ENCODE measurements at places on chromosomes 12 and 14.

GRCh38 chr12:72082986-72083820 lies 144.6 kb downstream of the TPH2 start:
- no peak for DNase-seq

DNA sequence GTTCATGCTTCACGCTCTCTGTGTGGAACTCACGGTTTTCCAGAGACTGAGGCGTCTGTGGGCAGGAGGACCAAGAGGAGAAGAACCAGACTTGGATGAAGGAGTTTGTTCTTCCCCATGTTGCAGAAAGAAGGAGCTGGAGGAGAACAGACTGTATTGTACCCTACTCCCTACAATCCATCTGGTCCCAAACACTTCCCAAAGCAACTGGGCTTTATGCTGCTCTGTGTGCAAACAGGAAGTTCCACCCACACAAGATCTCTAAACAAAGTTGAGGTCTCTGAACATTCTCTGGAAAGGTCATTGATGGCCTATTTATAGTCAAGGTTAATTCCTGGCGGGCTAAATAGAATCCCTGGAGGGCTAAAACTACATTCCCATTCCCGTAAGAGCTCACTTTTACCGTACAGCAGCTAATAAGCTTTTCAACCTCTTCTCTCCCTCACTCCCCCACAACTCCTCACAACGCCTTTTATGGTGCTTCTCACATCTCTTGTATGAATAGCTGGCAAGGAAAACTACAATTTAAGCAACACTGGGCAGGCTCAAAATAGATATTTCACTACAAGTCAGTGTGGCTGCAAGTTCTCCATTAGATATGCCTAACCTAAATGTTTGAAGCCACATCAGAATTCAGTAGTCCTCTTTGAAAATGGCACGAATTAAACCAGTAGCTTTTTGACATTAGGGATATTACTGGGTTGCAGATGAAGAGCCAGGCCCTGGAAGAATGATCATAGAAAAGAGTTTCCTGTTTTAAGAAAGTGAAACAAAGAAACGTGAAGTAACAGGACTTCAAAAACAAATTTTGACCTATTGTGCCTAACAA lies at the start of gene A2M:
A2M (minus strand) TSS at position 189 of the 829 bp plus-strand sequence; CDS start at position 119, 70 bp downstream.
- no peak for DNase-seq

DNA sequence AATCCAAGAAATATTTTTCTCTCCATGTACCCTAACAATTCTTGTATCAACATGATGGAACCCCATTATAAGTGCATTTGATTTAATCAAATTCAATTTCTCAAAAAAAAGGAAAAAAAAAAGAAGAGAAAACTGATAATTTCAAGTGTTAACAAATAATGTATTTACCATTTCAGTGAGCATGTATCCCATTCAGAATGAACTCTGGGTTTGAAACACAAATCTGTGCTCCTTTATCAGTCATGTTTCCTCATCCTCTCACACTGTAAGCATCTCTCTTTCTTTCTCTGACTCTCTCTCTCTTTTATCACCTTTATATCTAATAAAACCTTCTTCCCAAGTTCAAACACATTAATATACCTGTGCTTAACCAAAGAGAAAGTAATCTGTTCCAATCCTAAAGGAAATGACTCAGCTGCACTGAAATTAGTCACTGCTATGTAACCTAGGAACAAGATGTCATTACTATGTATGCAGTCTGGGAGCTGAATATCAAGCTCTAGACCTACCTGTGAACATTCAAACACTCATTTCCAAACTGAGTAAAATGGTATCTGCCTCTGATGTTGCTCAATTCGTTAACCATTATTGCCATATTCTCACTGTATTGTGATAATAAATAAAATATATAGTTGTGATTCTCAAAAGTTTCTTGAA lies 135.0 kb upstream of the LRIG3 start:
- DNase-seq = no peak

GRCh38 chr12:131711551-131712205 lies 788 bp downstream of the SFSWAP start:
- no peak for DNase-seq

DNA sequence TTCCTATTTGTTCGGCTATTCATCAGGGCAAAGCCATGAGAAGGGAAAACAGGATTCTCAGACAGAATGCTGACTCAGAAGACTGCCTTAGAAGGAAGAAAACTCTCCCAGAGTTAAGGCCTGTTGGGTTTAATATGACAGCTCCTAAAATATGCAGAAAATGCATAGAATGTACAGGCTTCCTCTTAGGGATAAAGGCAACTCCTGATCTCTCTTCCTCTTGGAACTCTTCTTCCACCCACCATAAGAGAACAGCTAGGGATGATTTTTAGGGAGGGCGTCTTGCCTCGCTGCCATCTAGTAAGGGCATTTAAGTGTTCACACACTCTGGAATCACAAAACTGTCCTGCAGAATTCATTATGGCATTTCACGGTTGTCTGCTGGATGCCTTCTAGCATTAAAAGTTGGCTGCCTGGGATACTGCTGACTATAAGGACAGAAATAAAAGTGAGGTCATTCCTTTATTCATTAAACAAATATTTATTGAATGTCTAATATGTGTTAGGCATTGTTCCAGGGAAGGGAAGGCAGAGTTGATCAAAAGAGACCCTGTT lies 73.7 kb downstream of the DCAF5 start:
- no peak for DNase-seq

DNA sequence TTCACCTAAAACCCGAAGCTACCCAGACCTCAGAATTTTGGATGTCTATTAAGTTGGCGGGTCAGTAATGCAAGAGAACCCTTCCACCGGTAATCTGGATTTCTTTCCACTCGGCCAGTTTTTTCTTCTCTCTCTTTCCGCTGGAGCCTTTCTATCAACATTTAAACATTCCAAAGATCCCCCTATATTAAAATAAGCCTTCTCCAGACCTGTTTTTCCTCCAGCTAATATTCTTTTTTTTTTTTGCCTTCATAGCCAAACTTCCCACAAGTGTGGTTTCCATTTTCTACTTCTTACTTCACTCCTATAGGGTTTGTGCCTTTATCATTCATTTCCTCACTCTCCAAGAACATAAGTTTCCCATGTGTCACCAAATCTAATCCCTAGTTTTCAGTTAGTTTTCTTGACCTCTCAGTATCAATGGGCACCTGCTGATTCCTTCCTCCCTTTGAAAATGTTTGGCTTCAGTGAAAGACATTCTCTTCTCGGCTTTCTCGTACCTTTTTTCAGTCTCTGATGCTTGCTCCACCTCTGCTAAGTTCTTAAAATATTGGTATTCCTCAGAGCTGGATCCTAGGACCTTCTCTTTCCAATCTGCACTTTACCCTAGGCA lies 583 bp upstream of the SDR39U1 start:
- DNase-seq = no peak

- no peak for DNase-seq
These were observed 47.7 kb upstream of the CMKLR1 start for GRCh38 chr12:108386709-108387360.

DNA sequence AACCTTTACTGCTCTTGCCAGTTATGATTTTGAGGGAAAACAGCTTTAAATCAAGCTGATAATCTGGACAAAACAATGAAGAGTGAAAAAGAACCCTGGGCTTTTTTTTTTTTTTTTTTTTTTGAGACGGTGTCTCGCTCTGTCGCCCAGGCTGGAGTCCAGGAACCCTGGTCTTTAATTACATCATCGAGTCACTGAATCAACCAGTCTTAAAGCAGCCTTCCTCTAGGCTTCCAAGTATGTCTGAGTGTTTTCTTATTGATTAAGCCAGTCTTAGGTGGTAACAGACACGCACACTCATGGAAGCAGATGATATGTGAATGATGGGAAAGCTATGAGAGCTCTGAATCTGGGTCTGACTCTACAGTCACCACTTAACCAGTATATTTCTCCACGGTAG lies 5.9 kb upstream of the VCPKMT start:
- no peak for DNase-seq

- DNase-seq = no peak
These were observed 148.7 kb downstream of the CCDC59 start for GRCh38 chr12:82209533-82209932.

DNA sequence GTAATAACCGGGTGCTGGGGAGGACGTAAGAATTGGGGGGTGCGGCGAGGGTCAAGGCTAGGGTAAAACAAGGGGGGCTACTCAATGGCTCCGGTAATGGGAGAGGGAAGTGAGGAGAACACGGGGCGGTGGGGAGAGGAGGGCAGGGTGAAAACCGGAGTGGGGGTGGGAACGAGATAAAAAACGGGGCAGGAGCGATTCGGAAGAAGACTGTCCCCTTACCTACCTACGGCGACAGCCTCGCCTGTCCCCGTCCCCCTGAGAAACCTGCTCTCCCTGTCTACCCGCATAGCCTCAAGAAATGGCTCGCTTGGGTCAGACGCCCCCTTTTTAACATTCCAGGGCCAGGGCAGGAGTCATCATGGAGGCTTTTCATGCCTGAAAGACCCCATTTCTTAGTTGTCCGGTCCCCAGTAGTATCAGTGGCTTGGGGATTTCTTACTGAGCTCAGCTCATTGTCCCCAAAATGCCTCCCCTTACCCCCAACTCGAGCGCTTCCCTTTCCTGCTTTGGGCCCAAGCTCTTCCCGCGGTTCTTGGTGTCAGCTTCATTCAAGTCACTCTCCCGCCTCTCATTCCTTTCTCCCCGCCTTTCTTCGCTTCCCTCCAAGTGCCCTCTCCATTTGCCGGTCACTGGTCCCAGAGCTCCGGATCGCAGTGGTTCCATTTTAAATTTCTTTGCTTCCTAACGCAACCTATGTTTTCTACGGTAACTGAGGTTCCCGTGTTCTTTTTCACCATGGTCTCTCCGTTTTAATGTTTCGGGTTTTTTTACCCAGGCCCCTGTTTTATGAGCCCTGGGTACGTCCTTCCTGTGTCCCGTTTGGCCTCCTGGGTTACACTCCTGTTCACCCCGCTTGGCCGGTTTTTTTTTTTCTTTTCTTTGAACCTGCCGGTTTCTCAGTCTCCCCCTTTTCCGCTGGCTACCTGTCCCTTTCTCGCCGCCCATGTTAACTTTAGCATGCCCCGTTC lies 1.2 kb upstream of the WSB2 start:
- DNase-seq = peak; percentile 29

- DNase-seq = no peak
These were observed 117.1 kb upstream of the NCOR2 start for GRCh38 chr12:124684496-124684895.

DNA sequence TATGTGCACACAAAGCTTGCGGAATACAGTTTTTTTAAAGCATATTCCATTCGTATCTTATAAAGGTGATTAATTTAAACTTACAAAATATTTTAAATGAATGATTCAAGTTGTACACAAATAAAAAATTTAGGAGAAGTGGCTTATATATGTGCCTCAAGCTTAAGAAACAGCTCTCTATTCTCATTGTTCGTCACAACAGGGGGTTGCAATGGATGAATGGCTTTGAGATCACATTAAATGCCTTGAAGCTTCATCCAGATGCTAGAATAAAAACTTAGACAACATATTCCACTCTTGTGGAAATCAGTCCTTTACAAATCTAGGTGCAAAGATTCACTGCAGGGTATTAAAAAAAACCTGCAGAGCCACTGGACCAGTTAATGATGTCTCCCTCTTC lies 303.9 kb upstream of the LRFN5 start:
- no peak for DNase-seq

- no peak for DNase-seq
These were observed 39.1 kb downstream of the SLC8A3 start for GRCh38 chr14:70149596-70150165.

DNA sequence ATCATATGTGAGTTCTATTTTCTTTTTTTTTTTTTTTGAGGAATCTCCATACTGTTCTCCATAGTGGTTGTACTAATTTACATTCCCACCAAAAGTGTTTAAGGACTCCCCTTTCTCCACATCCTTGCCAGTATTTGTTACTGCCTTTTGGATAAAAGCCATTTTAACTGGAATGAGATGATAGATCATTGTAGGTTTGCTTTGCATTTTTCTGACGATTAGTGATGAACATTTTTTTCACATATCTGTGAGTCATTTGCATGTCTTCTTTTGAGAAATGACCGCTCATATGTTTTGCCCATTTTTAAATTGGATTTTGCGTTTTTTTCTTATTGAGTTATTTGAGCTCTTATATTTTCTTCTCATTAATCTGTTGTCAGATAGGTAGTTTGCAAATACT lies 394.8 kb downstream of the LRFN5 start:
- no peak for DNase-seq

DNA sequence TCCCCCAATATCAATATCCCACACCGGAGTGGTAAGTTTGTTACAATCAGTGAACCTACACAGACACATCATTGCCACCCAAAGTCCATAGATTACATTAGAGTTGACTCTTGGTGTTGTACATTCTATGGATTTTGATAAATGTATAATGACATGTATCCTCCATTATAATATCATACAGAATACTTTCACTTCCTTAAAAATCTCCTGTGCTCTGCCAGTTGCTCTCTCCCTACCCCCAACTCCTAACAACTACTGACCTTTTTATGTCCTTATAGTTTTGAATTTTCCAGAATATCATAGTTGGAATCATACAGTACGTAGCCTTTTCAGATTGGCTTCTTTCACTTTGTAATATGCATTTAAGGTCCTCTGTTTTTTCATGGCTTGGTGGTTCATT lies 48.4 kb downstream of the SLC4A8 start:
- DNase-seq = no peak

GRCh38 chr14:56300495-56300894 lies 182.3 kb downstream of the PELI2 start:
- no peak for DNase-seq

- no peak for DNase-seq
These were observed 15.1 kb downstream of the BCAT1 start for GRCh38 chr12:24933694-24934407.

DNA sequence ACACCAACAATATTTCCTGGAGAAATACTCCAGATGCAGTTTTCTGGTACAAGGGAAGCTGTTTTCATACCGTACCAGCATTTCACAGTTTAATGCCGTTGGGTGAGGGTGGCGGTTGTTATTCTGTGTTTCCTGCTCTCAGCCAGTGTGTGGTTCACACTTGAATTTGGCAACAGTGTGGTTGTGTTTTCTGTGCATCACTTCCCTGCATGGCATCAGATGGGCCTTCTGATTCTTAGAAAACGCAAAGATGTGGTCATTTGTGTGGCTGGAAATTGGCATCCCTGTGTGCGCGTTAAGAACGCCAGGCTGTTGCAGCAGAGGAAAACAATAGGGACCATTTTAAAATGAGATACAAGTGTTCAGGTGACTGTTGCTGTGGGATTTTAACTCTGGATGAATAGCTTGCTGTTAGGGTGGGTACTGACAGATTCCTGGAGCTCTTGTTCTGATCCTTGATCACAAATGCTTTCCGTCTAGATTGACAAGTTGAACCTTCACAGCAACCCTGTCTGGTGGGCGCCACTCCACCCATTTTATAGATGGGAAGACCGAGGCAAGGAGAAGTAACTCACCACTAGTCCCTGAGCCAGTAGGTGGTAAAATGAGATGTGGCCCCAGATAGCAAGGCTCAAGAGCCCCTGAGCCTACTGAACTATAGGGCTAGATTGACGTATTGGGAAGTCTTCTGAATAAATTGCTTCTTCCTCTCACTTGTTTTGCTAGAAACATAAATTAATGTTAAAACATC lies 231.2 kb downstream of the CHST11 start:
- DNase-seq = no peak

- DNase-seq = no peak
These were observed 22.2 kb downstream of the ARF6 start for GRCh38 chr14:49915085-49915484.

DNA sequence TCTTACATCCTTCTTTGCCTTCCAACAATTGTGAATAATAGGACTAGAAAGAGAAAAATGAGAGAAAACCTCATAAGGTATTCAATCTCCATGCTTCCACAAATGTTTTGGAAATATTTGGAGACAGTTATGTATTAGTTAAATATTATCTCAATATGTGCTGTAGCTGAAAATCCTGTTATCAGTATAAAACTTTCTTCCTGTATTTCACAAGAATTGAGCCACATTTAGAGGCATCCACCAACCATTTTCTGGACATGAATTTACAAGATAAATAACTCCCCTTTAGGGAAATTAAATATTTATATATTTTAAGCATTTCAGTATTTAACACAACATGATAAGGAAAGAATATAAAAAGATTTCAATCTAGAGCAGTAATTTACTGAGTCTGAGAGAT lies 200.3 kb downstream of the GPHN start:
- no peak for DNase-seq

Measured in cerebellar nuclear complex (tissue), 1 donor.